ELR (cell line): ENCODE measurements at places on chromosomes 13 and 19.

GRCh38 chr19:34275705-34276104 lies 21.4 kb downstream of the GARRE1 start:
- DNase-seq = no peak

DNA sequence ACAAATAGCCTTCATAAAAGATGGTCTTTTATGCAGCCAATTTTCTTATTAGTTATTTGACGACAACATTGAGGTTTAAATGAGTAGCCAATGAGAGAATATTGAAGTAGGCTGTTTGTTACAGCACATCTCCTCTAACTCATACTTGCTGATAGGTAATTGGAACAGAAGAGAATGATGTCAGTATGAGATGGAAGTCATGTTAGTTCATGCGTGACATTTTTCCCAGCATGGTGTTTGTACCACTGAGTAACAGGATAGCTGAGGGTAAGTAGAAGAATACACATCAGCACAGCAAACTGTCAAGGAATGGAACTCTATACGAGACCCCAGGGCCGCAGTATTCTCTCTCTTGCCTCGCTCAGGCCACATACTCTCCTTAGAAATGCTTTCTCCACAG lies 37.2 kb downstream of the COL4A2 start:
- no peak for DNase-seq

GRCh38 chr13:45352031-45352430 lies 11.0 kb upstream of the TPT1 start:
- DNase-seq = no peak

DNA sequence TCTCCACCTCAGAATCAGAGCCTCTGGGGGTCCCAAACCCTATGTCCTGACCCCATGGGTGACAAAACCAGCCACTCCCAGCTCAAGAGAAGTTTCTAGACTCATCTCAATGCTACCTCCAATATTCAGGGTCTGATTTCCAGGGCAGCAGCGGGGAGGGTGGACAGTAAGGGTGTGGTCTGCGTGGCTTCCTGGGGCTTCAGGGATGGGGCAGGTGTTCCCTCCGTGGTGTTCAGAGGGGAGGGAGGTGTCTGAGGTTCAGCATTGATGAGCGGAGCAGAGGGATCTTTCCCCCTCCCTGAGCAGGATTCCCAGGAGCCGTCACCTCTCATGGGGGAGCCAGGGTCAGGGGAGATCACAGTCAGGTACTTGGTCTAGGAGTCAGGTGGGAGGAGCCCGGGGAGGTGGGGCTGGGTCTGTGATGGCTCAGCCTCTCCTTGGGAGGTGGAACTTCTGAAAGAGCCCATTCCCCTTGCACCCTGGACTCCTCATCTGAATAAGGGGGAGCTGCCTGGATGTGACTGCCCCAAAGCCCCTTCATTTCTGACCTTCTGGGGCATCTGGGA lies 2.9 kb downstream of the LILRA2 start:
- no peak for DNase-seq

- DNase-seq = peak; percentile 28
Measured at GRCh38 chr13:34162544-34162933, 344.6 kb downstream of the RFC3 start.

DNA sequence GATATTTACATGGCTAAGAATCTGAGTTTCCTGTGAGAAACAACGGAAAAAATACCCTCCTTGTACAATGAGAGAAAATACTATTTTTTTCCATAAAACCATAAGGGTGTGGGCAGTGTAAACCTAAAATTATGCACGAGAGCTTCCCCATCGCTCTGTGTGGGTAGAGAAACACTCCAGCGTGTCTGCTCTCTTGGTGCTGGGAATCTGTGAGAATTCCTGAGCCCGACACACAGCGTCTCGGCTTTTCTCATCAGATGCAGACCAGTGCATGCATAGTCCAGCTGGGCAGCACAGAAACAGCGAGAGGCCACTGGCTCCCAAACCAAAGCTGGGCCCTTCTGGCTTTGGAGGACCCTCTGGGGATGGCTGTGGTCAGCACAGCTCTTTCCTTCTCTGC lies 12.0 kb downstream of the PLPP2 start:
- no peak for DNase-seq

DNA sequence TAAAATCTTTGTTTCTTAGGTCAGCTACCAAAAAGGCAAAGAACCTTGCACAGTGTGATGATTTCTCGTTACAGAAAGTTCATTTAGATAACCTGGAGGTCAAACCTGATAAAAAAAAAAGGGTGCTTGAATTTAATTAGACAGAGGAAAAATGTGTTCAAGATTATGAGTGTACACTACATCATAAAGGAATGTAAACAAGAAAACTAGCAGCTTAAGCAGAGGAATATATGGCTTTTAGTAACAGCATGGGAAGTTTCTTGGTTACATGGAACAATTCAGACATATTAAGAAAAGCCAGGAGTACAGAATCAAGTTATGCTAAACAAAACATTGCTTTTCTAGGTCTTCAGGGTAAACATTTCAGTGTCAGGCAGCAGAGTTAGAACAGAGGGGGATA lies 32.9 kb downstream of the ING1 start:
- DNase-seq = no peak

DNA sequence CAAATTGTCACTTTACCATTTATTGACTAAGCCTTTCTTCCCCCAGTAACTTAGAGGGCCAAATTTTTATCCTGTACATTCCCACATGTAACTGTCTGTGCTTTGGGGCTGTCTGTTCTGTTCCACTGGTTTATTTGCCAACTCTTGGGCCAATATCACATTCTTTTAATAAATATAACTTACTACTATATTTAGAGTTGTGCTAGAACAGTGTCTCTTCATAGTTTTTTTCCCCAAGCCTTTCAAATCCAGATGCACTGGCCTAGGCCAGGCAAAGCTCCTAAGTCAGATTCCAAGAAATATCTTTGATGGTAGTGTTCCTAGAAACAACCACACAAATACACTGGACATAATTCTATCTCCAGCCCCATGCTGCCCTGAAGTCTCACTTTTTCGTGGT lies 16.0 kb upstream of the CEBPG start:
- DNase-seq = no peak

DNA sequence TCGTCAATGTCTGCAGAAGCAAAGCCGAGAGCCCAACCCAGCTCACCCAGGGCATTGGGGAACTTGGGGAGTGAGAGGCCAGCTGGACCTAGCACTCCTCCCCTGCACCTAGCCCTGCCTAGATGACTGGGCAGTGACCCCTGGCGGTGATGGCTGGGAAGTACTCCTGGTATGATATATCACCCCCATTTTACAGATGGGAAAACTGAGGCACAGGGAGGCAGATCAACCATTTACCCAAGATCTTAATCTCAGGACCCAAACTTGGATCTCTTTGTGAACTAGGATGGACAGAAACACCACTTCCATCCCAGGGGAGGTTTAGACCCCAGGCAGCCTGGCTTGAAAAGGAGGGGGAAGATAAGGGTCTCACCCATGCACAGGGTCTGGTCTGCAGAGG lies 43.5 kb downstream of the CCL25 start:
- no peak for DNase-seq

DNA sequence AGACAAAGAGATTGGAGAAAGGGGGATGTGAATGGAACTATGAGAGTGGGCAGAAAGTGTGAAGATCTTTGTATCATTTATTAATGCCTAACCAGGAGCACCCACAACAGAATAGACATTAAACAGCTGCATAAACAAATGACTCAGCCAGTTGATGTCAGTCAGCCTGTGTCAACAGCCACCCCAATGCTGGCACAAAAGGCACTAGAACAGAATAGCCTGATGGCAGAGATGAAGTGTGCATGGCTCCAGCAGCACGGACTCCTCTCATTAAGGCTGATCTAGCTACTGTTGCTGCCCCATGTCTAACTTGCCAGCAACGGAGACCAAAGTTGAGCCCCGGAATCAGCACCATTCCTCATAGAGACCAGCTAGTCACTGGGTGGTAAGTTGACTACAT lies 7.8 kb downstream of the CPB2 start:
- no peak for DNase-seq

GRCh38 chr13:83065108-83065507 lies 817.2 kb downstream of the SLITRK1 start:
- peak; percentile 8 for DNase-seq

GRCh38 chr19:47456721-47457474 lies 14.8 kb downstream of the SLC8A2 start:
- no peak for DNase-seq

GRCh38 chr19:30799865-30800755 lies 427.9 kb downstream of the ZNF536 start:
- no peak for DNase-seq

- DNase-seq = peak; percentile 46
Measured at GRCh38 chr13:49421391-49421790, 22.5 kb downstream of the CAB39L start.

- DNase-seq = peak; percentile 28
Measured at GRCh38 chr19:29630655-29631054, 24.6 kb downstream of the POP4 start.

- DNase-seq = no peak
Measured at GRCh38 chr13:30413842-30414241, 8.5 kb upstream of the UBE2L5 start.

DNA sequence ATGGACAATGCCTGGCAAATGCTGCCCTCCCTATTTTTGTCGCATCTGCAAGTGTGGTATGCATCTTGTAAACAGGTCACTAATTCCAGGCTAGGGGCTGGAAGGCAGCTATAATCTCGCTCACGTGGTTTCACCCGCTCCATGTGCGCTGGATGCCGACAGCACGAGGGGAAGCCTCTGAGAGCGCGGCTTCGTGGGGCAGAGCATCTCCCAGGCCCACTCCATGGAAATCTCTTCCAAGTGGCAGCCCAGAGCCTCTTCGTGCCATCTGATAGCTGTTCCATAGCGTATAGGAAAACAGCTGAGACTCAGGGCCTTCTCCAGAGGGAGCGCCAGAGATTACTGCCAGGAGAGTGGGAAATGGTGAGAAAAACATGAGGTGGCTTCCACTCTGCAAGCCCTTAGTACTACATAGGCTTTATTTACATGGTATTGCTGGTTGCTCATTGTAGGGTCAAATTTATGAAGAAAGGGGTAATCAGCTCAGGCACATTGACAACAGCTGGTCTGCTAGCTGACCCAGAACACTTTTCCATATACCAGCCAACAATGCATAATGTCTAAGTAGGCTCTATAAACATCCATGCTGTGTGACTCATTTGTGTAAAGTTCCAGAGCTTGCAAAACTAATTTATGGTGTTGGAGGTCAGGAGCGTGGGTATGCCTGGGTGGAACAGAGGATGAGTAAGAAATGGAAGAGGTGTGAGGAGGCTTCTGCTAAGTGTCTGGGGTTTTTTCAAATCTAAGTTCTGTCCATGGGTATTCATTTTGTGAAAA lies 165.2 kb downstream of the SHISA2 start:
- peak; percentile 67 for DNase-seq

DNA sequence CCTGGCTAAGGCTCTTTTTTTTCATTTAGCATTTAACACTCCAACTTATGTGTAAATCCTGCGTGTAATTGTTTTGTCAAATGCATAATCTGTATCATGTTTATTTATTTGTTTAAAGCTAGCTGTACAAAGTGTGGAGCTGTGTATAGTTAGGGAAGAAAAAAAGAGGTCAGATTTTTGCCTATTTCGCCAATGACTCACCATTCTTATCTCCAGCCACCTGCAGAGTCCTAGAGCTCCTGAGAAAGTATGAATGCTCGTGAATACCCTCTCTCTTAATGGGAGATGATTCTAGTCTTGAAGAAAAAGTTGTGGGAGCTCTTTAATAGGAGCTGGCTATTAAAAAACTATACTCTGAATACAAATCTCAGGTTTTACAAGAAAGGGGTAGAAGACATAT lies 778.8 kb upstream of the SLITRK5 start:
- DNase-seq = no peak

DNA sequence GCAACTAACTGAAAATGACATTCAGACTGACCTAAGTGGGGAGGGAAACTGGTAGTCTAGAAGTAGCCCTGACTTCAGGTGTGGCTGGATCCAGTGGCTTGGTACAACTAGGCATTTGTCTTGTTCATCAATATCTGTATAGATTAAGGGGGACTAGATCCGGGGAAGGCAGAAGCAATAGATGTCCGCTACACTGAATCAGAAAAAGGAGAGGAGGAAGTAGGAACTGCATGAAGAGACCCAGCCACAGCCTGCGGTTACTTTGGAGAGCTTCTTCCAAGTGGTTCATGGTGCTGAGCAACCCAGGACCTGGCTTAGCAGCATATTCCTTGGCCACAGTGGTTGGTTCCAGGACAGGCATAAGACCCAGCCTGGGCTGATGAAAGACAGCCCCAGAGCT lies 9.9 kb upstream of the PRODH2 start:
- DNase-seq = no peak

GRCh38 chr19:5023128-5023571 lies 54.2 kb downstream of the KDM4B start:
- no peak for DNase-seq

DNA sequence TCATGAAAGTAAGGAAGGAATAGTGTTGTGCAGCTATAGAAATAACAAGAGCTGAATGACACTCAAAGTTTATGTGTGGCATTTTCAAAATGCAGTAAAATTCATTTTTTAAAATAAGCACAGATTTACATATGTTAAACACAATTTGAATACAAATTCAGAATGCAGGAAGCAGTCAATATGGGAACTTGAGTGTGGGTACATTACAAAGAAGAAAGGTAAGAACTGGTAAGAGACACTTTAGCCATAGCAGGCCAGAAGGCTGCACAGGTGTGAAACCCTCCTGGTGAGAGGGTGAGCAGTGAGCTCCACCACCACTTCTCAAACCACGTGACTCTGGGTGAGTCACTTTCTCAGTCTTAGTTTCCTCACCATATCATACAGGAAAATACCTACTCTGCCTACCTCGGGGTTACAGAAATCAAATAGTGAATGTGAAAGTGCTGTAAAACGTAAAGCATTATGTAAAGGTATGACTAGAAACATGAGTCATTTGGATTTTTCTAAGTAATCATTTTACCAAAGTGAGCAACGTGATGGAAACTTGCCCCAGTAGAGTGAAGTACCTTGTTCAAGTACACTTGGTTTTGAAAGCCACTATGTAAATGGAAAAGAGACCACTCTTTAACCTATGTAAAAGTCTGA lies 40.5 kb downstream of the USP12 start:
- peak; percentile 55 for DNase-seq

- DNase-seq = no peak
Measured at GRCh38 chr19:50969413-50969760, at the start of gene KLK6. Gene KLK6 (minus strand): TSS chr19:50969591. CDS start chr19:50968104, 1,487 bp downstream.

- DNase-seq = peak; percentile 47
Measured at GRCh38 chr13:73215823-73216222, 157.0 kb downstream of the KLF5 start.
